MG63 (cell line): ENCODE measurements at places on chromosomes 1 and 21.

DNA sequence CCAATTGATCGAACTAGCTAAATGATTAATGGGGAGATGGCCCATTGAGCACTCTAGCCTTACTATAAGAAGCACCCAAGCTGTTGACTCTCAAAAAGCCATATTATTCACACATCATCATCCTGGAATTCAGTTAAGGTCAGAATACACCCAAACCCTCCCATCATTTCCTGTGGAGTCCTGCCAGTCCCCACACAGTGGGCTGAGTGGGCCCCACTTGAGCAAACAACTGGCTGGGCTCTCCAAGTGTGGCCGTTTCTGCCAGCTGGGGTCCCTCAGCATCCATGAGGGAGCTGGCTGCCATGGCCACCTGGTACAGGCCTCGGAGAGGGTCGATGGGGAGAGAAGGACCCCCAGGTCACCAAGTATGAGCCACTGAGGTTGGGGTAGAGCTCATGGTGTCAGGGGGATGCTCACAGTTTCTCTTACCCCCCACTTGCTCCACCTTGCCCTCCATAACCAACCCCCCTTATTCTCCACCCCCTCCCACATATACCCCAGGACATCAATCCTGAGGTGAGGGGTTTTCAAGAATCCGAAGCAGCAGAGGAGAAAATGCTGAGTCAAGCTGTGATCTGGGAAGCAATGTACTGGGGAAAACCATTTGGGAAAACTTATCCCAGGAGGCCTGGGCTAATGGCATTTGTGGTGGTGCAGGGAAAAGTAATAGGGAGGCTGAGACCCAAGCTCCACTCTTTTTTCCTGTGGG, 60.3 kb downstream of the UBE2T start:
- peak; percentile 70 for DNase-seq

DNA sequence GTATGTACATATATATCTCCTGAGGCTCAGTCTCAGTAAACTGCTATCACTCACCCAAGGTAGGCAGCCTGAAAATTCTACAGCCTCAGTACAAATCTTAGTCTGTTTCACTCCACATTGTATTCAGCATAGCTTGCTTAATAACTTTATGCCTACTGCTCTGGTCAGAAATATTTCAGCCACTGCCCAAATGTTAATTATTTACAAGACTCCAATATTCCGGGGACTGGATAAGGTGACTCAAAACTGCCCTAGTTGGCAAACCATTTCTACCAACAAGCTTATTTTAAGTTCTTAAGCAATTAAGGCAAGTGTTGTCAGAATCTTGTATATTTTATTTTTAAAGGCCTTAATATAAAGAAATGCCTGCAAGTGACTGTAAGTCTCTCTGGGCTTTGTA, 114.8 kb downstream of the LRRIQ3 start:
- DNase-seq, result no peak

GRCh38 chr1:230465691-230466090, 39.6 kb upstream of the PGBD5 start:
- no peak for DNase-seq

DNA sequence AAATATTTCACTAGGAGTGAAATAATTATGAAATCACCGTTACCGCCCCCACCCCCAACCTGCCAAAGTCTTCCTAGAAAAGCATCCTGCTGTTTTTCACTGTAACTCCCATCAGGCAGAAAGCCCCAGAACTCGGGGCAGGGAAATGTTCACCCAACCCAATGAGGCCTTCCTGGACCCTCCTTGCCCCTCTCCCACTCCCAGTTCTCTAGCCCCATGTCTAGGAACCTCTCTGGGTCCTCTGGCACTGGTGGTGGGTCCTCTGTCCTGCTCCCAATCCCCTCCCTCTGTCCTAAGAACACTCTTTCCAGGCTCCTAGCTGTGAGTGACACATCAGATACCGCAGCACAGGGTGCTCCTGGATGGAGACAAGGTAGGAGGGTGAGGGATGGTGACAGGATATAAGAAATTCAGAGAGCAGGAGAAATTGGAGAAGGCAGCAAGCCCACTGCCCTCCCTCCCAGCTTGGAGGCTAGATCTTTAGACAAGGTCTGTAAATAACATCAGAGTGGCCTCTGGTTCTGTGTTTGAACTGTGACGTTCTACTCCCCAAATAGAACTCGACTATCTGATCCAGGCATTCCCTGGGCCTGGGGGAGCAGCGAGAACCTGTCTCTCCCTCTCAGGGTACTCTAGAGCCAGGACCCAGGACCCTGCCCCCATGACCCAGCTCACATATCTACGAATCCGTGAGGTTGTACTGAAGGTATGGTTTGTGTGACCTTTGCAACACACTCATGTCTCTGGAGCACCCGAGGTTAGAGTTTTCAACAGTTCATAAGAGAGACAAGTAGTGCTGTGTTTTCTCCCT, 23.3 kb upstream of the BTG2 start:
- DNase-seq, result no peak

GRCh38 chr1:178470411-178470960, 26.3 kb downstream of the CLEC20A start:
- DNase-seq, result no peak

- DNase-seq, result peak; percentile 20
Observed at GRCh38 chr1:79188337-79188736, 181.8 kb upstream of the ADGRL4 start.

GRCh38 chr21:34743831-34744230, 75.0 kb downstream of the CLIC6 start:
- peak; percentile 86 for DNase-seq

DNA sequence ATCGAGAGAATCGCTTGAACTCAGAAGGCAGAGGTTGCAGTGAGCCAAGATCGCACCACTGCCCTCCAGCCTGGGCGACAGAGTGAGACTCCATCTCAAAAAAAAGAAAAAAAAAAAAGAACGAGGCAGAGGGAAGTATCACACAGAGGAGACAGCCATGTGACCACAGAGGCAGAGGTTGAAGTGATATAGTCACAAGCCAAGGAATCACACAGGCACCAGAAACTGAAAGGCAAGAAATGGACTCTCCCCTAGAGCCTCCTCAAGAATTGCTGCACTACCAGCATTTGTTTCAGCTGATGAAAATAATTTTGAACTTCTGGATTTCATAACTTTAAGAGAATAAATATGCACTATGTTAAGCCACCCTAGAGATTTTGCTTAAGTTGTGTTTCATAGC, 459.6 kb downstream of the PTPRC start:
- no peak for DNase-seq

- peak; percentile 23 for DNase-seq
Observed at GRCh38 chr1:205811660-205812059, 1.3 kb downstream of the SLC41A1 start.

GRCh38 chr1:48937732-48938131, 161.0 kb upstream of the BEND5 start:
- DNase-seq, result no peak

DNA sequence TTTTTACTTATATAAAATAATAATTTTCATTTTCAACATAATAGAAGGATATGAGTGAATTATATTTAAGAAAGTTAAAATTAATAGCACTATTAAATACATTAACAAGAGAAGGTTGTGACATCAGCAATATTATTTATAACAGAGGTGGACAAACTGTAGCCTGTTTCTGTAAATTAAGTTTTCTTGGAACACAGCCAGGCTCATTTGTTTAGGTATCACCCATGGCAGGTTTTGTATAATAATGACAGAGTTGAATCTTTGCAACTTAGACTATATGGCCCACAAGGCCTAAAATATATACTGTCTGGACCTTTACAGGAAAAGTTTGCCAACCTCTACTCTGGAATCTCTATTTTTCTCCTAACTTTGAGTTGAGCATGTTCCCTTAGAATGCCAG, 42.8 kb upstream of the CACYBP start:
- no peak for DNase-seq

DNA sequence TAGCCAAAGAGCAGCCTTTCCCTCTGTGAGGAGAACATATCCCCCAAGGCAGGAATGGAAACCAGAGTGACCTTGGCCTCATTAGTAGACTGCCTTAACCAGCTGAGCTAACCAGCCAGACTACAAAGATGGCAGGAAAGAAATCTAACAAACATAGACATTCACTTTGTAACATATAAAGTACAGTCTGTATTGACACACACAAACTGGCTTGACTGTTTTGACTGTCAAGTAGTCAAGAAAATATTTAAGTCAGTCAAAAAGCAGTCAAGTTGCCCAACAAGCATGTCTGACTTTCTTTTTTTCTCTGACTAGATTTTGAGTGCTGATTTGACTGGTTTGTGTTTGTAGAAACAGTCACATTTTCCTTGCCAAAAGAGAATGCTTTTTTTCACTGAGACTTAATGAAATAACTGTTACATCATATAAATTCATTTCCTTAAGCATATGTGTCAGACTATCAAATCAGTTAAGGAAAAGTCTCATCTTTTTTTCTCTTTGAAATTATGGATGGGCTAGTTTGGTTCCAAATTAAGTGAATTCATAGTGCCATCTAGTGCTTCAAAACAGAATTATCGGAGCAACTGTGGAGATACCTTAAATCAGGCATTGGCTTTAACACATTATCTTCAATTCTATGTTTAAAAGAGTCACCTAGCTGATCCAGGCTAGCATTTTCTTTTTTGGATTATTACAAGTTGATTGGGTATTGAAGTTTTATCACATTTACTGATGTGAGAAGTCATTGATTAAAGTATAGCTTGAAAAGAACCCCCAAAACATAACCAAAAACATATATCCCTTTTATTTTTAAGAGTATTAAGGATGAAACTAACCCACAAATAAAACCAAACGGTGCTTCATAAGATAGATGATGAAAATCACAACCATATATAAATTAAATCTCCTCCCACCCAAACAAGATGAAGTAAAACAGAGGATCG, 75.0 kb downstream of the ATP6V1G3 start:
- no peak for DNase-seq

- DNase-seq, result no peak
Observed at GRCh38 chr1:210085359-210085758, 147.2 kb upstream of the SERTAD4 start.

DNA sequence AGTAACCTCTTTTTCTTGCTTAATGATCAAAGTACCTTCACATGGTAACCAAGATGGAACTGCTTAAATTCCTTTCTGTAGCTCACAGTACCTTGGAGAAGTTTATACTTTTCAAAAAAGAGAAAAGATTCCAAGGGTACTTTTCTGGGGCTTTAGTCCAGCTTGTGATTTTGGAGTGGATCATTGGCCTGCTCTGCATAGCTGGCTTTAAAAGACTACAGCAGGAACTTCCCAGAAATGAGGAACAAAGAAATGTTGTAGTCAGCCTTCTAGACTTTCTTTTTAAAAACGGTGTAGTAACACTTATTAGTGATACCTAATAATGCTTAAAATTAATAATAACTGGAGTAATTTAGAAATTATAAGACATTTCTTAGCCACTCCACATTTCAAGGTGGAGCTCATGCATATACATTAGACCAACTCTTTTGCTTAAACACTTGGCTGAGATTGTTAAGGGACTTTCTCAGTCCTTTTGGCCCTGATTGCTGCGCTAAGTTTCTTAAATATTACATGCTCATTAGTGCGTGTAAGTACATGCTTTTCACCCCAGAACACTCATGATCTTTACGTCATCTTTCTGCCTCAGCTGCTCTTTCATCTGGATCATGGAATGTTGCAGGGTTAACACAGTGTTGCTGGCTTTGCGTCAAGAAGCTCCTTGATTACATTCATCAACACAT, 57.3 kb downstream of the SDCCAG8 start:
- no peak for DNase-seq

GRCh38 chr21:44893278-44893556, 19.7 kb upstream of the PTTG1IP start:
- no peak for DNase-seq

GRCh38 chr1:208206092-208206698, 38.0 kb downstream of the PLXNA2 start:
- no peak for DNase-seq

DNA sequence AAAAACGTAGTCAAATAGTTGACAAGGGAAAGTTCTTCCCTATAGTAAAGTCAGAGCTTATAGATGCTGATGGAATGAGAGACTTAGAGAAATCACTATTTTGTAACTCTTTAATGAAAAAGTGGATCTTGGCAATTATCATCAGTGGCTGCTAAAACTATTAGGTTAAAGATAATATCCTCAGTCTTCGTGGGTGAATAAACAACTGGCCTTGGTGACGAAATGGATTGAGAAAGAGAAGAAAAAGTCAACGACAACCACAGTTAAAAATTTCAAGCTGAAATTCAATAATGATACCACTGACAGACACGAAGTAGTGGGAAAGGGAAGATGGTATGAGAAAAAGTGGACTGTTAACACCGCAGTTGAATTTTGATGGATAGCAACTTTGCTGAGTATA, 90.0 kb upstream of the GNG4 start:
- no peak for DNase-seq

DNA sequence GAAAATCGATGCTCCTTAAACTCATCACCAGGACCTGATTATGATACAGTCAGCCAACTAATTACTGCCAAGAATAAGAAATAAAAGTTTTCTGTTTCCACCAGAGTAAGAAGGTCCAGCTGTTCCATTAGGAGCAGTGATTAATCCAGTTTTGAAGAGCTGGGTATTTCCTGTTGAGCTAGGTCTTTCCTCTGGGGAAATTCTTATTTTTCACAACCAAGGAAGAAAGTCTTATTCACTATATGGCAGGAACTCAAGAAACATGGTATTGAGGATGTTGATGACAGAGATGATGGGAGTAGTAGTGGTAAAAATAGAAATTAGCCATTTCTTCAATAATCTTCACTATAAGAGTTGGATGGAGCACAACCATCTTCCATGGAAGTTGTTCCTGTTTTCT, 374.6 kb upstream of the RUNX1 start:
- no peak for DNase-seq

DNA sequence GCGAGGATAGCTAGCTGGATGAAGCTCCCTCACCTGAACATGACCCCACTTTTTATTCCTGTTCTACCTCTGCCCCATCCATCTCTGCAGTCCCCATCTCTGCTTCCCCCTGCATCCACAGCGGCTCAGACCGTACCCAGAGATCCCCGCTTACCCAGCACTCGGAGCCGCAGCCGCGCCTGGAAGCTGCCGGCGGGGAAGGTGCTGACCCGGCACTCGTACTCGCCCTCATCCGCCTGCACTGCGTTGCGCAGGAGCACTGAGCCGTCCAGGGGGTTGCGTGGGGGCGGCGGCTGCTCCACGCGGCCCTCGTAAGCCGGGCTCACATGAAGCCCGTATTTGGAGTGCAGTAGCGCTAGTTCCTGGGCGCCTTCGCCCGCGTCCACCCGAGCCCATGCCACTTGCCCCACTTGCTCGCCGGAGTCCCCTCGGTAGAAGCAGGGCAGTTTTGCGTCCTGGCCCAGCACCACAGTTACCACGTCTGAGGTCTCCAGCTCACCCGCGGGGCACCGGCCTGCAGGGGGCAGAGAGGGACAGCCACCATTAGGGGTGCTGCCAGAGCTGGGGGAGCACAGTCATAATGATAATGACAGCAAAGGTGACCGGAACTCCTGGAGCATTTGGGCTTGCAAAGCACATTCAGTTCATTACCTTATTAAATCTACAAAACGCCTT, 9.8 kb downstream of the NECTIN4 start:
- no peak for DNase-seq

DNA sequence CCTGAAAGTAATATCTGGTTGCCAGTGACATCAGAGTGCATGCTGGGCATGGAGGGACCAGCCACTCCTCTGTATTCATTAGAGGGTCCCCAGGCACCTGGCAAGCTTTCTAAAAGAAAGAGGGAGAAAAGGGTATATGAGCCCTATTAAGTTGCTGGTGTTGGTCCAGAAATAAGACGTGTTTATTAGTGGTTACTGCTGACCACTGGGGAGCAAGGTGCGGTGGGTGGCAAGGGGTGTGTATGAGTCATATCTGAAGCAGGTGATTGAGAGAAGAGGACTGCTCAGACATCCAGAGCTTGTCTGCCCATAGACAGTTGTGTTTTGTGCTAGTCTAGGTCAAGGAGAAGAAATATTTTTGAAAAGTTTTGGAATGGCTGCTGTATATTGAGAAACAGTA, 298.1 kb downstream of the TM2D1 start:
- DNase-seq, result no peak

GRCh38 chr1:80542231-80542630, 1258.5 kb upstream of the ADGRL2 start:
- DNase-seq, result no peak
